ENCODE measurements at places on chromosomes 1 and 21. TPM values are rescaled to one million over a fixed set of nuclear protein-coding genes. Genes with fewer than 3 reads are reported as not detected.

- DNase-seq, result no peak
Observed at GRCh38 chr1:62912028-62912638, 128.2 kb downstream of the ATG4C start.

- no peak for DNase-seq
Observed at GRCh38 chr1:46067652-46068051, 64.8 kb downstream of the PIK3R3 start.

DNA sequence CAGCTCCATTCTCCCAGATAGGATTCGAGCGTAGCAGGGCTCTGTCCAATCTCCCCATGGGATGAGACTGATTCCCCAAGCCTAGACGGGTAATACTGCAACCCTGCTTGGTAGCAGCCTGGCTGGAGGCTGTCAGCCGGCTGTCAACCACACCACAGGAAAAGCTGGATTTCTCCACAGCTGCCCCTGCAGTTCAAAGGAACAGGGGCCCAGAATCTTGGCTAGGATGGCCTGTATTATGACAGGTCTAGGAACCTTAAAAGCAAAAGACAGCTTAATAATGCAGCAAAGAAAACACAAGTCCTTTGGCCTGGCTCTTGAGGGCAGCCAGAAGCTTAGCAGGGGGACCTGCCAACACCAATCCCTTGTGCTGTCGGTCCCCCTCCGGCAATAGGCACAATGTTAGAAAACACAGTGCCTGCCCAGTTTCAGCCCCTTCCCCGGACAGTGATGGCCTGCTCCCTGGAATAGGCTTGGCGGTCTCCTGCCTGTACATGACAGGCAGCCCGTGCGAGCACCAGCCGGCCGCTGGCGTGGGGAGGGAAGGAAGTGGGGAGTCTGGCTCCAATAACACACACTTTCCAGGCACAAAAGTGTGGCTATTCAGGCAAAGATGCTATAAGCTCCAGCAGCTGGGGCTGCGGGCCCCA, 90.5 kb downstream of the TRABD2B start:
- no peak for DNase-seq

DNA sequence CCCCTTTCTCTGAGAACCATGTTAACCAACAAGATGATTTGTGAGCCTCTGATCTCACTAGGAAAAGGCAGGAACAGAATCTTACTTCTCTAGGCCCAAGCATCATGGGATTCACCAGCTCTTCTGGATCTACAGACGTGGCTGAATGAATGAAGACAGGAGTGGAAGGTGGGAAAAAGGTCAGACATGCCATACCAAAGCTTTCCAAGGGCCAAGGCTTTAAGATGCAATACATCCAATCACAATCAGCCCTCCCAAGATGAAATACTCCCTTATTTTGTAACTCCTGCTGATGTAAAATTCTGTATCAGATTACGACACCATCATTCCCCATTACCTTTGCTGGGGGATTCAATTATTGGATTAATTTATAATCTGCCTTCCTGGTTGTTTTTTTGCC, 80.9 kb downstream of the SSBP3 start:
- no peak for DNase-seq

Gene IVL
- polyA plus RNA-seq, result 0.23 TPM

Gene HES4
- 13.8 TPM for polyA plus RNA-seq

GRCh38 chr1:186429017-186429416, 31.9 kb downstream of the PDC start:
- DNase-seq, result no peak

Gene PRMT6
- polyA plus RNA-seq, result 44.4 TPM
